ENCODE measurements at places on chromosomes 2 and 18.
A peak's percentile ranks its signal among the peaks of the same experiment; 100 is the strongest.

DNA sequence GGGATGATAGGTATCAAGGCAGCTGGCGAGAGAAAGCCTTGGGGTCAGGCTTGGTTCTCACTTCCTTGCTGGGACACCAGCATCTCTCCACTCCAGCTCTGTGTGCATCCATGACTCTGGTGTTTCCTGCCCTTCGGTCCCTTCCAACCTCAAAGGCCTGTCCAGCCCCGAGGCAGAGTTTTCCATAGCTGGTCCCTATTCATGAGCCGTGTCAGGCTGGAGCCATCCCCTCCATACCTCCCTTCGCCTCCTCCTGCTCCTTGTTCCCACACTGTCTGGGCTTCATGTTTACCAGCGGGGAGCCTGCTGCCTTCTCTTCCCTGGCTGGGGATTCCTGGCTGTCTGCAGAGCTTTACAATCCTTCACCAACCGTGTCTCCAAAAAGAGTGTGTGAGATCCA lies 51.2 kb downstream of the DYSF start:
- no peak for DNase-seq

DNA sequence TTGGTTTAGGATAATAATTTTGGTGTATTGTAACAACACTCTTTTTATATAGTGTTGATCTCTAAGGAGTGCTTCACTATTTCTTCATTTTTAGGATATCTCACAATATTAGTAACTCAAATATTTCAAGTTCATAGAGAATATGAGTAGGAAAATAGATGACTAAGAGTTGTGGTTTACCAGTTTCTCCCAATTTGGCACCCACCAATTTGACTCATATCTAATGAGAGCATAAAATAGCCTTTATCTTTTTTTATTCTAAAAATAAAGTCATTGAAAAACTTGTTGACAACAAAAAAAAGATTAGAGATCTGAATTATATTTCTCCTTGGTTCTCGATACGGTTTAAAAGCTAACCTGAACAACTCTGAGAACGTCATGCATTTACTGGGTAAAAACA lies 204.0 kb downstream of the PARD3B start:
- no peak for DNase-seq

GRCh38 chr2:118805064-118805690 lies 42.3 kb downstream of the EN1 start:
- no peak for DNase-seq

DNA sequence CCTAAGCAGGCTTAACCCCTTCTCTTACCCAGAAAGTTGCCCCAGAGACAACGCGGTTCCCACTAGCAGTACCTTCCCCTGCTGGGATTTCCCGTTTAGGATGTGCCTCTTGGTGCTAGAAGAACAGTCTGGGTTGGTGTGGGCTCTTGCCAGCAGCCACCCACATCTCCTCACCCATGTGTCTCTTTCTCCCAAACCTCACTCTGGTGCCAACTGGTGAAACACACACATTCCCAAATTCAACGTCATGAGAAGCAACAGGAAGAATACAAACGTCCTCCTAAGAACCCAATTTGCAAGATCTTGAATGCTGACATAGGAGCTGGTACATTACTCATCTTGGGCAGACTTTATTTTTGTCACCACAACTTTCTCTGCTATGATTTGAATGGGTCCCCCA lies 36.2 kb downstream of the DIPK1C start:
- DNase-seq = no peak

DNA sequence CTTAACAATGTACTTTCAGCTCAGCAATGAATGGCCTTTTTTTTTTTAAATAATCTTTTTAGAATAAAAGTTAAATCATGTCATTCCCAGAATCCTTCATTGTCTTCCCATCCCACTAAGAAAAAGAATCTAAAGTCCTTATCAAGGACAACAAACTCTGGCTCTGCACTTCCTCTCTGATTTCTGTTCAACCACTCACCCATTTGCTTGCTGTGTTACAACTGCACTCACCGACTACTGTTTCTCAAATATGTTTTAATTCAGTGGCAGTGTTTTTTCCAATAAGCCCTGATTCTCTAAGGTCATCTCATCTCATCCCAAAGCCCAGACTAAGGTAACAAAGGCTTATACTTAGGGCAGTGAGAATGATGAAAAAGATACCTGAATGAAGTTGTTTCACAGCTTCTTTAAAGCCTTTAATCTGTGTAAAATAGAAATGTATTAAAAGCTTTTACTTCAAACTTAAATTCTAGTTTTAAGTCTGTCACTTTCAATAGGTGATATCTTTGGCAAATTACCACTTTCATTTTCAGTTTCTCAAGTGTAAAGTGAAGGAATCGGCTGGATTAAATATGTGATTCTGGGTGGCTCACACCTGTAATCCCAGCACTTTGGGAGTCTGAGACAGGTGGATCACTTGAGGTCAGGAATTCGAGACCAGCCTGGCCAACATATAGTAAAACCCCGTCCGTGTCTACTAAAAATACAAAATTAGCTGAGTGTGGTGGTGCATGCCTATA lies 87.6 kb downstream of the RBBP8 start:
- DNase-seq = no peak

DNA sequence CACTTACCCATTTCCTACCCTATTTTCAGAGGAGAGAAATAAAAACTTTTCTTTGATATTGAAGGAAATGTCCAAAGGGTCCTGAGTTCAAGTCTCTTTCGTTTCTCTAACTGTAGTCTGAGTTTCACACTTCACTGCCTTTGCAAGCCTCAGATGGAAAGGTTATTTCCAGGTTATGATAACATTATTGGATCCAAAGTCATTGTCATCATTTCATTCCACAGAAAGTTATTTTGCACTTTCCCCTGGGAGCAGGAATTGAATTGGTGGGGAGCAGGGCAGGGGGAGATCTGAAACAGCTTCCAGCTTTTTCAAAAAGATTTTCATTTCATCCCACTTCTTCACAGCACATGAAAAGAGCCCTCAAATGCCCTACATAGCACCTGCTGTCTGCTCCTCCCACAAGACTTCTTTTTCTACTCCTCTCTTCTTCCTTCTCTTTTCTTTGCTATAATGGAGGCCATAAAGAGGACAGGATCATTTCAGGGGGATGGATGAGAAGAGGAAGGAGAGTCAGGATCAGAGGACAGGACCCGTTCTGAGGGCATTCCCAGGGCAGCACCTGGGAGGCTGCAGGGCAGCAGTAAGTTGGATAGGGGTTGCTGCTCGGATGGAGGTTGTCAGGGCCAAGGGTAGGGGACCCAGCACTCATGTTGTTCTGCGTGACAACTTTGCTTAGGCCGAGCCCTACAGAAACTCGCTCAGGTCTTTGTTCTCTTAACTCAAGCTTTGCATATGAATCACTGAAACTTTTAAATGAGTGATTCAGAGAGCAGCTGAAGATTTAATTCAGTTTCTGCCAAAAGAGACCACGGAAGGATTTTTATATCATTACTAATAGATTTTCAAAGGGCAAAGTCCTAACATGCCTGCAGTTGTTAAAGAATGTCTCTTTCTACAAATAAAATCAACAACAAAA lies 11.4 kb upstream of the GALNT5 start:
- DNase-seq = peak; percentile 84

DNA sequence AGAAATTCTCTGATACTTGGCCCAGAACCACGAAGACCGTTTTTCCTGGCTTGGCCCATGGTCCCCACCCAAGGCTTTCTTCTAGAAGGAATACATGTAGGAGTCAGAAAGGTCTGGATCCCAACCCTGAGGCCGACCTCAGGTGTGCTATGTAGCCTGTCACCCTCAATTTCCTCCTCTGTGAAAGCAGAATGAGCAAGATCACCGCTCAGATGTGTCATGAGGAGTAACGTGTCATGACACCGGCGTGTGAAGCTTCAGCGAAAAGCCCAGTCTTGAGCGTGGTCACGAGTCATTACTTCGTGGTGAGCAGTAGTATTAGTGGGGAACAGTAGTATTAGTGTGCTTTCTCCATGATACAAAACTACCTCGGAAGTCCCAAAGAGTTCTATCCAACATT lies 103.4 kb downstream of the ALPK2 start:
- DNase-seq = no peak

- no peak for DNase-seq
Measured at GRCh38 chr2:1865716-1866234, 121.5 kb upstream of the PXDN start.

- DNase-seq = no peak
Measured at GRCh38 chr2:33511141-33511540, 34.7 kb downstream of the RASGRP3 start.

GRCh38 chr2:68667371-68667770 lies 24.0 kb downstream of the PROKR1 start:
- no peak for DNase-seq

GRCh38 chr2:152098496-152099366 lies at the start of gene CACNB4:
Gene CACNB4, minus strand, starts transcription at chr2:152099044.
- peak; percentile 47 for DNase-seq
